Thymus (tissue), 14 donors: ENCODE measurements at places on chromosomes 16 and 17.

GRCh38 chr17:56309897-56310296, 156.6 kb downstream of the ANKFN1 start:
- no peak for DNase-seq

GRCh38 chr17:74015990-74016389, 187.5 kb upstream of the RPL38 start:
- no peak for DNase-seq

GRCh38 chr17:39231091-39231561, 5.4 kb upstream of the STAC2 start:
- DNase-seq = no peak

- no peak for DNase-seq
Measured at GRCh38 chr17:78337244-78338109, 22.4 kb downstream of the SOCS3 start.

DNA sequence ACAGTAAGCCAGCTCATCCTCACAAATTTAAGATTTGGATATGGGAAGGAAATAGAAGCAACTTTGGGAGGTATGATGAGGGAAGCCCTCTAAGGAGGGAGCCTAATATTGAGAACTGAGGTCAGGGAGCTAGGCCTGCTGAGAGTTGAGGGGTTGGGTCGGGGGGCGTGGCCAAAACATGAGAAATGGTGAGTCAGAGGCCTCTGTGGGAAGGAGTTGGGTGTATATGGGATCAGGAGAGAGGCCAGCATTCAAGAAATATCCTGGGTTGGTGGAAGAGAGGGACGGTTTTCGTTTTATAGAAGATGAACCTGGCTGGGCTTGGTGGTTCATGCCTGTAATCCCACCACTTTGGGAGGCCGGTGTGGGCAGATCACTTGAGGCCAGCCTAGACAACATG, 48.4 kb downstream of the CLEC16A start:
- no peak for DNase-seq

DNA sequence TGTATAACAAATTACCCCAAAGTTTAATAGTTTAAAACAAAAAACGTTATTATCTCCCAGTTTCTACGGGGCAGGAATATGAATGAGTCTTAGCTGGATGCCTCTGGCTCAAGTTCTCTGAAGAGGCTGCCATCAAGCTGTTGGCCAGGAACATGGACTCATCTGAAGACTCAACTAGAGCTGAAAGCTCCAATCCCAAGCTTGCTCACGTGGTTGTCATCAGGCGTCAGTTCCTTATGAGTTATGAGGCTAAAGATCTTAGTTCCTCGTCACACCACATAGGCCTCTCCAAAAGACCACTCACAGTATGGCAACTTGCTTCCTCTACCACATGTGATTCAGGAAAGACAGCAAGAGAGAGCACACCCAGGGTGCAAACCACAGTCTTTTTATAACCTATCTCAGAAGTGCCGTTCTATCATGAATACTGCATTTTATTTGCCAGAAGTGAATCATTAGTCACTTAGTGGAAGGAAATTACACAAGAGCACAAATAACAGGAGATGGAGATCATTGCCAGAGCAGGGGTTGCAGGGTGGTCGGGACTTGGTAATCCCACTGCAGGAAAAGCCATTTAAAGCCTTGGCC, 48.7 kb upstream of the NLK start:
- no peak for DNase-seq

DNA sequence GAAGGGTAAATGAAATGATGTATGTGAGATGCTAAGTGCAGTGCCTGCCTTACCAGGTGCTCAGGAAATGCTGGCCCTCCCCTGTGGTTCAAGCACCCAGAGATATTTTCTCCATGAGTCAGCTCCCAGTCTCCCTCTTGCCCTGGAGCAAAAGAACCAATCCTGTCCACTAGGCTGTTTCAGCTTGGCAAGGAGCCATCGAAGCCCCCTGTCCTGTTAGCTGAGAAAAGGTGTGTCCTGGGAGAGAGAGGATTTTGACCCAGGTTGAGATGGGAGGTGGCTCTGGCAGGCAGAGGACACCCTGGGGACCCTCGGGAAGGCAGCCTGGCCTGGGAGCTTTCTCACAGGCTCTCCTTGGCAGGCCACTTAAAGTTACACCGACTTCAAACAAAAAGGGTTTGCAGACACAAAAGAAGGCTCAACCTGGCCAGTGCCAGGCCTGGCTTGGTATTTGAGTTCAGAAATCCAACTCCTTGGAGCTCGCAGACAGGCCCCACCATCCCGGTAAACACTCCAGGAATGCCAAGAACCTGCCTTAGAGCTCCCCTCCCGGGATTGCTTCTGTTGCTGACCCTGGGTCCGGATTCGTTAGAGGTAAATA, 29.6 kb downstream of the NTN1 start:
- no peak for DNase-seq

DNA sequence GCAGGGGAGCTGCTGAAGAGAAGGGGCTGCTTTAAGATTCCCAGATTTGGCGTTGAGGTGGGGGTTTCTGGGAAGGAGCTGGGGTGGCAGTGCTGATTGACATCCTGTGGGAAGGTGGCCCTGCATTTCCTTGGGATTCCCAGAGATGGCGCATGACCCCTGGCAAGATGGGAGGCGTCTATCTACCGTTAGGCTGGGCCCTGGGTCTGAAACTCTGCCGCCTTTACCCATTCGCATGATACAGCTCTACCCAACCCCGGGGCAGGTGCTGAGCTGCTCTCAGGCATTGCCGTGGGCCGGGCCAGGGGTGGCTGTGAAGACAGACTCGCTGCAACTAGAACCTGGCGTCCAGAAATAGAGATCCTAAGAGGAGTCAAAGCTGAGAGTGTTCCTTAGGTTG, 9.9 kb upstream of the MVD start:
- DNase-seq = no peak
